ENCODE measurements at places on chromosomes 6 and 20.
A peak's percentile ranks its signal among the peaks of the same experiment; 100 is the strongest.

GRCh38 chr20:4471221-4471620, 250.5 kb upstream of the PRND start:
- DNase-seq, result no peak

- DNase-seq, result no peak
Observed at GRCh38 chr20:57023007-57023406, 243.4 kb downstream of the BMP7 start.

GRCh38 chr20:40663991-40664880, 24.8 kb downstream of the MAFB start:
- DNase-seq, result no peak

- no peak for DNase-seq
Observed at GRCh38 chr6:35018182-35018519, 123.0 kb downstream of the TCP11 start.

- DNase-seq, result no peak
Observed at GRCh38 chr6:38773338-38773737, 58.2 kb downstream of the DNAH8 start.

DNA sequence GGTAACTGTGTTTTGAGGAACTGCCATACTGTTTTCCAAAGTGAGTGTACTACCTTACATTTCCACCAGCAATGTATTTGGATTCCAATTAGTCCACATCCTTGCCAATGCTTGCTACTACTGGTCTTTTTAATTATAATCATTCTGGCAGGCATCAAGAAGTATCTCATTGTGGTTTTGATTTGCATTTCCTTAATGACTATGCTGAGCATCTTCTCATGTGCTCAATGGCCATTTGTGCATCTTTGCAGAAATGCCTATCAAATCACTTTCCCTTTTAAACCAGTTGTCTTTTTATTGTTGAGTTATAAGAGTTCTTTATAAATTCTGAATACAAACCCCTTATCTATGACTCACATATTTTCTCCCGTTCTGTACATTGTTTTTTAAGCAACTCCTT, 75.9 kb downstream of the ATG5 start:
- DNase-seq, result no peak

DNA sequence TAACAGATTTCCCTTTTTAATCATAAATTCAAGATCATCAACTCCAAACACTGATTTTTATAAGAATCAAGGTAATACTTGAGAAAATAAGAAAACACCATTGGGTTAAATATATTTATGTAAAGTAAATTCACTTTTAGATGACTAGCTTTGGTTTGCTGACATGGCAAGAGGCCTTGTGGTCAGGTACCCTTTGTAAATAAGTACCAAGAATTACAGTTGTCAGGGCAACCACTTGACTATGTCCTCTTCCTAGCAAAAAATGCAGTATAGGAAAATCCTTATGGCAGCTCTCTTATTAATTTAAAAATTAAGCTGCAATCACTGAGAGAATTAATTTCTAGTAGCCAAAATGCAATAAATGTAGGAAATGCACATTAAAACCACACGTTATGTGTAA, 153.8 kb downstream of the INSM1 start:
- DNase-seq, result no peak

DNA sequence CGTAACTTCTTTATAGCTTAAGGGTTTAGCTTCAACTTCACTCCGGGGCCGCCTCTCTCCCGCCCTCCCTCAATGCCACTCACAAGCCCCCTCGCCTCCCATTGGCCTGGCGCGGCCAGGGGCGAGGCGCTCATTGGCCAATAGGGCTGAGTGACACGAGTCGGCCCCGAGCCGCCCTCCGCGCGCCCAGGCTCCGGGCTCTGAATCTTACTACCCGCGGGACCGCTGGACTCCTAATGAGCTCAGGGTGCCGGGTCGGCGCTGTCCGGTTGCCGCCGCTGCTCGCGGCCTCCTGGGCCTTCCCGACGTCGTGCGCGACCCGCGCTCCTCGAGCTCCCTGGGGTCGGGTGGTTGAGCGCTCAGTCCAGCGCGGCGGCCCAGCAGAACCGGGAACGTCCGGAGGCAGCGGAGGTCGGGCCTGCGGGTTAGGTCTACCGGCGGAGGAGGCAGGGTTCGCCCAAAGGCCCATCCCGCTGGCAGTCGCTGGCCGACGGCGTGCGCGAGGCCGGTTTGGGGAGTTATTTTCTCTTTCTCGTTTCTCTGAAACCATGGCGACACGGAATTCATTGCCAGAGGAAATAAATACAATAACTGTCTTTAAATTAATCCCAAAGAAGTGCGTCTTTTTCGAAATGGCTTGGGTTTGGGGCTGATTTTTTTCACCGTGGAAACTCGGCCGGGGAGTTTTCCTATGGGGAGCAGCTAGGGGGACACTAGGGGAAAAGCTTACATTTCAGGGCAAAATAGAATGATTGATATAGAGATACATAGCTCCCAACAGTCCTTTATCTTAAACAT, at the start of gene SIM1:
TSS of gene SIM1 (minus strand) at position 19 of the 798 bp plus-strand sequence. CDS start 1,453 bp downstream, outside the sequence.
- peak; percentile 82 for DNase-seq
